Jurkat, Clone E6-1 (cell line): ENCODE measurements at places on chromosomes 11 and 22.
A peak's percentile ranks its signal among the peaks of the same experiment; 100 is the strongest.

DNA sequence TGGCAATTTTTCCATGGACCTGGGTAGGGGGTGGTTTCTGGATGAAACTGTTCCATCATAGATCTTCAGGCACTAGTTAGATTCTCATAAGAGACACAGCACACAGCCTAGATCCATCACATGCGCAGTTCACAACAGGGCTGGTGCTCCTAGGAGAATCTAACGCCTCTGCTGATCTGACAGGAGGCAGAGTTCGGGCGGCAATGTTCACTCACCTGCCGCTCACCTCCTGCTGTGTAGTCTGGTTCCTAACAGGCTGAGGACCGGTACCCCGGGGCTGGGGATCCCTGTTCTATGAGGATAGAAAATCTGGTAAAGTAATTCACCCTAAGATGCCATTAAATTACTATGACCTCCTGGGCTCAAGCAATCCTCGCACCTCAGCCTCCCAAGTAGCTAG, 318.0 kb downstream of the KIRREL3 start:
- DNase-seq: no peak

- no peak for DNase-seq
Observed at GRCh38 chr11:87972133-87972532, 203.1 kb downstream of the RAB38 start.

GRCh38 chr11:71301858-71302533, 49.6 kb upstream of the SHANK2 start:
- DNase-seq: no peak

DNA sequence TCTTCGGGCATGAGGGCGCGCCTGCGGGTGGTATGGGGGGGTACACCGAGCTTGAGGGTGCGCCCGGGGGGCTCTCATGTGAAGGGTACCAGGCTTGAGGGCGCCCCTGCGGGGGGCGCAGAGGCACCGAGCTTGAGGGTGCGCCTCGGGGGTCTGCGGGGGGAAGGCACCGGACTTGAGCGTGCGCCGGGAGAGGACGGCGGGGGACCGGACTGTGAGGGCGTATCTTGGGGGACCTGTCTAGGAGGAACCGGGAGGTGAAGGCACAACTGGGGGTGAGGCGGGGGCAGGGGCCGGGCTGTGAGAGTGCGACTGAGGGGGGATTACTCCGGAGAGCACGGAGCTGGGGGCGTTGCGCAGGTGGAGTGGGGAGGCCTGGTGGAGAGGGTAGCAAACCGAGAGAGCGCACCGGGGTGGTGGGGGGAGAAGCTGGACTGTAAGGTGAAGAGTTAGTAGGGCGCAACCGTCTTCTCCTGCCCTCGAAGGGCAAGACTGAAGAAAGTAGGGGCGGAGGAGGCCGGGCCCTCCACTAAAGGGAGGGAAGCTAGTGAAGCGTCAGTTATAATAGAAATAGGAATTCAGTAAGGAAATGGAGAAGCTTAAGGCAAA, 1.1 kb upstream of the DDX6 start:
- DNase-seq: peak; percentile 5

DNA sequence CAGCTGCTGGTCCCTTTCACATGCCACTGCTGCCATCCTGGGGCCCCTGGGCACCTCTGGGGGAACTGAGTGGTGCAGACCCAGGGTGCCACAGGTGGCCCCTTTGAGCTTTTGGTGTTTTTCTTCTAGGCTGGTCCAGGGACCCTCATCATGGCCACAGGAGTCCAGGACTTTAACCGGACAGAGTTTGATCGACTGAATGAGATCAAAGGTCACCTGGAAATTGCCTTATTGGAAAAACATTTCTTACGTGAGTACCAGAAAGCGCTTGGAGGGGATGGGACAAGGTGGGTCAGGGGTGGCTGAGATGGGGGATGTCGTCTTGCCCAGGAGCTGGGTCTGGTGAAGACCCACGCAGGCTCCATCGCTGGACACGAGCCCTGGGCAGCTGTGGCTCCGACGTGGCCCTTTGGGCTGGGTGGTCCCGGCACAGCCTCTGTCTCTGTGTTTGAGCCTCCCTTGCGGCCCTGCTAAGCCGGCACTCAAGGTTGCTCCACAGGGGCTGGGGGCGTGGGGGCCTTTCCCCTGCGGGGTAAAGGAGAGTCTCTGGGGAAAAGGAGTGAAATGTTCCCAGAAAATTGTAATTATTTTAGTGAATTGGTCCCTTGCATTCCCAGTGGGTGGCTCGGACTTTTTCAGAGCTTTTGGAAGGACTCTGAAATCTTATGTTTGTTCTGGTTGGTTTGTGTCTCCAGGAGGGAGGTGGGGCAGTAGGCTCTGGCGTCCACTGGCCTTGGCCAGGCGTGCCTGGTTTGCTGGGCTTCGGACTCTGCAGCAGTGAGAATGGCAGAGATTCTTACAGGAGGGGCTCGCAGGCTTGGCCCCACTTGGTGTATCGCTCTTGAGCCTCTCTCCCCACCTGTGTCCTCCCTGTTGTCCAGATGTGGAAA, 17.8 kb downstream of the GRAMD4 start:
- DNase-seq: no peak

GRCh38 chr11:76048763-76049162, 157.5 kb downstream of the WNT11 start:
- peak; percentile 54 for DNase-seq

- DNase-seq: no peak
Observed at GRCh38 chr11:120137611-120138521, at the start of gene TRIM29. Gene TRIM29 (minus strand): TSS chr11:120138113. CDS start chr11:120138031, 82 bp downstream.

GRCh38 chr11:128349650-128350299, 237.6 kb downstream of the ETS1 start:
- DNase-seq: no peak

GRCh38 chr22:43515902-43516301, 104.1 kb downstream of the MPPED1 start:
- DNase-seq: no peak

DNA sequence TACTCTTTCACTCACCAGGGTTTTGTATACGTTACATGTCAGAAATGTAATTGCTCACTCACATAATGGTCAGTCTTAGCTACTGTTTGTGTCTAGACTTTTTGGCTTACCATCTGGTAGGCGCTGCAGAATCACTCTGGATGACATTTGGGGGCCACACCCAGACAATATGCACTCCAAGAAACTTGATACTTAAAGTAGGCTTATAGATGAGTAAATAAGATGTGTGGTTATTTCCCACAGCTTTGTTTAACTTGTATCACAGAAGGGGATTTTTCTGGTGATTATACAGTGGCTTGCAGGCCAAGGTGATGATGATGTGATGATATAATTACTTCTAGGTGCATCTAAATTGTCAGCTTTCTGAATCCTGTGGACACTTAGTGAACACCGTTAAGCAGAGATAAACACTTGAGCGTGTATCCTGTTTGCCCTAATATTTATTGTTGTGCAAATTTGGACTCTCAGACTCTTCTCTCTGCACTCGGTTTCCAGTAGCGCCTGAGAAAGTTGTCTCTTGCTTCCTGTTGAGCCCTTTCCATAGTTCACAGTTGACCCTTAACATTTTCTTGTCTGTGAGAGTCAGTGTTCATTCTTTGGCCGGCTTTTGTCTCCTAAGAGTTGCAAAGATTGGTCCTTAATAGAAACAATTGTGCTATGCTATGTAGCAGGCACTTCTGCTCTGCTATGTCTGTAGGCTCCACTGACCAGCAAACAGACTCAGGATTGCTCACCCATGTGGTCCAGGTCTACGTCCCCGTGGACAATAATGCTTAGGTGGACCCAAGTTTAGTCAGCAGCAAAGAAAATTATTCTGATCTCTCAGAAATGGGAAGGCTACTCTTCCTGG, 89.3 kb downstream of the PRR5L start:
- no peak for DNase-seq

DNA sequence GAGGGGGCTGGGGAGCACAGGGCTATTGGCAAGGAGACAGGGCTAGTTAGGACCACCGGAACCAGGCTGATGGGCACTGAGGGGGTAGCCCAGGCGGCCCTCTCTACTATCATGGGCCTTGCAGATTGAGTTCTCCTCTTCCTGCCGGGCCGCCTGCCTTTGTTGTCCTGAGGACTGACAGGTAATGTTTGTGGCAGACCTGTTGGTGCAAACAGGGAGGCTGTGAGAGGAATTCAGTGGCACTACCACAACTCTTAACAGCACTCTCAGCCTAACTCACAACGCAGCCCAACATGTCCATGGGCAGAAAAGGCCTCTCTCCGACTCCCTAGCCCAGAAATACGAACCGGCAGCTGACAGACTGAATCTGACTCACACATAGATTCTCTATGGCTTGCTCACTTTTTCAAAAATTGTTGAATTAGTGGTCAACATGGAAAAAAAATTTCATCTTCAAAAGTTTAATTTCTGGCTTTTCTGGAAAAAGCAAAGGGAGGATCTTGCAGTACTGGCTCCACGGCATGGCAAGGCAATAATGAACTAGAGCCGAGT, 11.4 kb downstream of the KCNJ5 start:
- DNase-seq: no peak

GRCh38 chr11:36388071-36388470, 92.0 kb downstream of the PRR5L start:
- DNase-seq: no peak

GRCh38 chr22:49961005-49961600, 531 bp downstream of the PIM3 start:
- no peak for DNase-seq

DNA sequence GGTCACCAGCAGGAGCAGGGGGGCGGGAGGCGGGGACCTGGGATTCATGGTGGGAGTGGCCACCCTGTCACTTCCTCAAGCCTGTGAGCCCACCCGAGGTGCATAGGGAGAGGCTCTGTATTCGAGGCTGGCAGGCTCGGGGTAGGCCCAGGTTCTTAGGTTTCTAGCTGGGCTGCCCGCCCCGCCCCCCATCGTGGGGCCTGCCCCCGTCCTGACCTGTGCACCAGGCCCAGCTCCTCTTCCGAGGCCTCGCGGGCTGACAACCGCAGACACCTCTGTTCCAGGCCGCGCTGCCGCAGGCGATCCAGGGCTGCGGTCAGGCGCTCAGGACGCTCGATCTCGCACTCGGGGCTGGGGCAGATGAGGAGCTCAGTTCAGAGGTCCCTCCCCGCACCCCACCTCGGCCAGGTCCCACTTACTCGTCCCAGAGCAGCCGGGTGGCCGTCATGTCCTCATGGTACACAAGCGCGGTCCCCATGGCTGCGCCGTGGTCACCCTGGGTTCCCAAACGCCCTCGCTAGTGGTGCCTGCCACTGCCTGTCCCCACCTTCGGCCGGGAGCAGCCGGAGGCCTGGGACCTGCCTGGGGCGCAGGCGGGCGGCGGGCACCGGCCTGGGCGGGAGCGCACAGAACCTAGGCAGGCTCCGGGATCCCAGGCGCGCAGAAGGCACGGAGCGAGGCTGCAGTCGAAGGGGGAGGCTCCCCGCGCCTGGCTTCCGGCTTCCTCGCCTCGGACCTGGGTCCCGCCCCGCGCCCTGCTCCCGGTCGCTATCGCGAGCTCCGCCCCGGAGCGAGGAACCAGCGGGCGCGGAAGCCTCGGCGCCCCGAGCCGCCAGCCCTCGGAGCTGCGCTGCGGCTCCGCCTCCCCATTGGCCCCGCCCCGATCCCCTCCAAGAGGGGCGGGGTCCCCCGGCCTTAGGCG, at the start of gene HDAC10:
TSS of gene HDAC10 (minus strand) at position 711 of the 922 bp plus-strand sequence. CDS start at position 478, 233 bp downstream.
- DNase-seq: peak; percentile 66

GRCh38 chr11:2306877-2307500, 5.2 kb downstream of the TSPAN32 start:
- no peak for DNase-seq

GRCh38 chr11:27406498-27407354, 43.7 kb upstream of the CCDC34 start:
- no peak for DNase-seq

DNA sequence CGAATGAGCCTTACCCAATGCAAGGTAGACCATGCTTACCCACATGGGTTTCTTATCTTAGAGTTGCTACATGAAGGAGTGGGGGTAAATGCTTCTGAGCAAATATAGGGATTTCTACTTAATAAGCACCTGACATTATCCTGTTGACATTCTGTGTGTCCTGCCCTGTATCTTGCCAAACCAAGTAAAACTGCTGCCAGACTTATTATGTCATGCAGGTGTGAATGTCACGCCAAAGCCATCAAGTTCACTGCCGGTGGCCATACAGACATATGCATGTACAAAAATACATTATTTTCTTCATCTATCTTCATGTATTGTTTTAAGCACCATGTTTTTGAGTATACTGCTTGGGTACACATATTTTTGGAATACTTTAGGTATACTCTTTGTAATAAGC, 70.2 kb downstream of the NOX4 start:
- DNase-seq: no peak

- no peak for DNase-seq
Observed at GRCh38 chr22:11307998-11308397, 4220.0 kb upstream of the OR11H1 start.

DNA sequence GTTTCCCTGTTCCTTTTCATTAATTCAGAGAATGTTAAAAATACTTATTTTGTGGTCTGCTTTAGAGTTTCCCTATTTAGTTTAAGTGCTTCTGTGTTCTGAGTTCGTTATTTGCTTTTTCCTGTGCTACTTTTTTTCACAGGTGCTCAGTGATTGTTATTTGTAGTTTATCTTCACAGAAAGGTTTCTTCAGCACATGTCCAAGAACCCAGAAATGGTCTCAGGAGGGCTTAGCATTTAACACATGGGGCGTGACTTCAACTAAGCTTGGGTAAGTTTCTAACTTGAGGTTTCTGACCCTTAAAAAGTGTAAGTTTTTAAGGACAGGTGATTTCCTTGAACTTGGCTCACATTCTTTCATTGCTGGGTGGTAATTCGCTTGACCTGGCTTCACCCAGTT, 157.3 kb downstream of the AASDHPPT start:
- DNase-seq: no peak

DNA sequence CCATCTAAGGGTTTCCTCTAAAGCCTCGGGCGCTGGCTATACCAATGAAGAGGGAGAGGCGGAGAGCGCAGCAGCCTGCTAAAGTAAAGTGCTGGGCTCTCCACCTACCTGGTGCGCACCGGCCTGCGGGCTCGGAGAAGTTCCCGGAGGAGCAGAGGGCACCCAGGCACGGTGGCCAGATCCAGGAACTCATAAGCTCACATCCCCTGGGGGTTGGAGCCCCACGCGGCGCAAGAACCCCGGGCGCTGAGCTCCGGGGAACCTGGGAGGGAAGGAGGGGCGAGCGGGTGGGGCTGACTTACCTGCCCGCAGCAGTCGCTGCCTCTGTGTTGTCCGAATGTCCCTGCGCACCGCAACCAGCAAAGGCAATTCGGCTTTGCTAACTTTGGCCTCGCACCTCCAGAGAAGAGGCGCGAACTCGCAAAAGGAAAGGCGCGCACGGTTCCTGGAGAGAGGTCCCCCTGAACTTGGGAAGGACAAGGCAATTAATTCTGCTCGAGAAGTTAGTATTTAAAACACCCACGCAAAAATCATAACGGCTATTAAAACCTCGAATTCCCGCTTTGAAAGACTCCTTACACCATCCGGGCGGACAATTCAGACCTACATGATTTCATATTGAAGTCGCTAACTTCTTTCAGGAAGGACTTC, 127.6 kb upstream of the C11orf58 start:
- no peak for DNase-seq

GRCh38 chr22:30140414-30140813, 60.1 kb downstream of the HORMAD2 start:
- no peak for DNase-seq

GRCh38 chr11:29310725-29311342, 706.0 kb downstream of the KCNA4 start:
- no peak for DNase-seq

GRCh38 chr11:131025421-131026125, 109.3 kb upstream of the SNX19 start:
- DNase-seq: no peak
